ENCODE measurements at places on chromosomes 6 and 20. TPM values are rescaled to one million over a fixed set of nuclear protein-coding genes. Genes with fewer than 3 reads are reported as not detected.

The CD24 gene
- total RNA-seq: 1.4 TPM

The DACT2 gene
- total RNA-seq: not detected

The KPNA5 gene
- total RNA-seq: 3.4 TPM

The RSPH9 gene
- total RNA-seq: not detected

The LRRC1 gene
- total RNA-seq: 5.6 TPM

The PRDM13 gene
- not detected for total RNA-seq

DNA sequence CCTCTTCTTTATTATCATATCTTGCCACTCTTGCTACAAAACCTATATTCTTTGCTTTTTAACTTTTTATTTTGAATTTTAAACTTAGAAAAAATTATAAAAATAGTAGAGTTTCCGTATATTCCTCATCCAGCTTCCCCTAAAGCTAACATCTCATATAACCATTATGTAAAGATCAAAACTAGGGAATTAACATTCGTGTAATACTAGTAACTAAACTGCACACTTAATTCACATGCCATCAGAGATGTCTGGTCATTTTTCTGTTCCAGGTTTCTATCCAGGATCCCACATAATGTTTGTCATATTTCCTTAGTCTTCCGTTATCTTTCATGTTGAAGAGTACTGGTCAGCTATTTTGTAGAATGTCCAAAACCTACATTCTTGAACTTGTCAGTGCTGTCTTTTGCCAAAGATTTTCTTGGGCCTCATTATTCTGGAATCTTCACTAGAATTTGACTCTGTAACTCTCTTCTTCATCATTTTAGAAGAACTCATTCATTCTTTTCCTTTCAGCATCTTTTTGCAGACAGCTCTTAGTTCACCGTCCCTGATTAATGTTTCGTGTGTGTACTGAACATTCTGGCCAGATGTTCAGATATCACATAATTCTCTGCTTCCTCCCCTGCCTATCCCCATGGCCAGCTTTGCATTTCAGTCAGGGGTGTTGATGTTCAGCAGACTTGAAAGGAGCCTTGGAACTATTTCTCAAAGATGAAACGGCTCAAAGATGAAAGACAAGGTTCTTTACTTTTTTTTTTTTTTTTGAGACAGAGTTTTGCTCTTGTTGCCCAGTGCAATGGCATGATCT lies 9.4 kb downstream of the CTNNBL1 start:
- no peak overlapping the region for H3K27ac ChIP-seq
- H3K4me1 ChIP-seq: 0 out of 2 replicates have a peak, but pooled peaks cover 6% of the 10 kb centered on the region
- DNase-seq: peak; percentile 31
- no peaks in the 10 kb centered on the region for H3K36me3 ChIP-seq
- no peaks in the 10 kb centered on the region for H3K27me3 ChIP-seq

DNA sequence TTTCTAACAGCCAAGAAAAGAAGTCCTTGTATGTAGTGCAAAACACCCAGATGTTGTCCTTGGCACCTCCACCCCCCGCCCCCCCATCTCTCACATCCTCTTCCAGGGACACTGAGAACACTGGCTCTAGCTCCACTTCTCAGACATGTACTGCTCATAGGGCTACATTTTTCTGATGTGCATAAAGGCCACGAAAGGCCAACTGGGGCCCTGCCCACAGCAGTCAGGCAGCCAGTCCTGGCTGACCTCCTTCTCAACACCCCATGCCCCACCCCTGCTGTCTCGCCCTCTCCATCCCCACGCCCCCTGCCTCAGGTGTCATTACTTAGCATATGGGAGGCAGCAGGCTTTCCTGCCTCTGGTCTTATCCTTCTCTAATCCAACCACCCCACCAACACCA lies 11.3 kb downstream of the GABRR1 start:
- no peaks in the 10 kb centered on the region for H3K4me1 ChIP-seq
- H3K4me3 ChIP-seq: no peak overlapping the region
- DNase-seq: no peak
- H3K27me3 ChIP-seq: 0 out of 2 replicates have a peak, but pooled peaks cover 5% of the 10 kb centered on the region
- H3K36me3 ChIP-seq: no peaks in the 10 kb centered on the region
- H3K27ac ChIP-seq: no peak overlapping the region

DNA sequence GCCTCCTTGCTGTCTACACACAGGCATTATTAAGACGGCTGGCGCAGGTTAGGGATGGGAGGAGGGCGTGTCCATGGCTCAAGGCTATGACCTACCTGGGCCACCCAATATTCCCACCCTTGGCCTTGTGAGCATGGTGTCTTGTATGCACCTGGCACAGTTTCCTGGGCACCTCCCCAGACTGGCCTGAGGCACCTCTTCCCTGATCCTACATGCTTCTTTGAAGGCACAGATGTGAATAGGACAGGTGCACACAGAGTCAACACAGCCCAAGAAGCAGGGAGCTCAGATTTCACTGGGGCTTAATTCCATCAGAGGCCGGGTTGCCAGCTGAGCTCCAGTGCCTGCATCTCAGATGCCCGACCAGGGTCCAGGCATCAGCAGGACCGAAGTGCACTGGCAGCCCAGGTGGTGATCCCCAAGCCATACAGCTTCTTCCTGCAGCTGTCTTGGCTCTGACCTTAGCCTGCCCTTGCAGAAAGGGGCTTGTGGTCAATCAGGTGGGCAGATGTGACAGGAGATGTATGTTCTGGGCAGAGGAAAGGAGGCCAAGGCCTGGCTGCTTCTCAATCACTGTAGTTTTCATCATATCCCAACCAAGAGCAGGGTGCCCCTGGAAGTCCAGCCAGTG lies 287.7 kb downstream of the CLIC5 start:
- DNase-seq: no peak
- no peak overlapping the region for H3K4me3 ChIP-seq
- no peaks in the 10 kb centered on the region for H3K36me3 ChIP-seq
- peaks cover 3% of the 10 kb centered on the region for H3K4me1 ChIP-seq
- no peaks in the 10 kb centered on the region for H3K27me3 ChIP-seq

DNA sequence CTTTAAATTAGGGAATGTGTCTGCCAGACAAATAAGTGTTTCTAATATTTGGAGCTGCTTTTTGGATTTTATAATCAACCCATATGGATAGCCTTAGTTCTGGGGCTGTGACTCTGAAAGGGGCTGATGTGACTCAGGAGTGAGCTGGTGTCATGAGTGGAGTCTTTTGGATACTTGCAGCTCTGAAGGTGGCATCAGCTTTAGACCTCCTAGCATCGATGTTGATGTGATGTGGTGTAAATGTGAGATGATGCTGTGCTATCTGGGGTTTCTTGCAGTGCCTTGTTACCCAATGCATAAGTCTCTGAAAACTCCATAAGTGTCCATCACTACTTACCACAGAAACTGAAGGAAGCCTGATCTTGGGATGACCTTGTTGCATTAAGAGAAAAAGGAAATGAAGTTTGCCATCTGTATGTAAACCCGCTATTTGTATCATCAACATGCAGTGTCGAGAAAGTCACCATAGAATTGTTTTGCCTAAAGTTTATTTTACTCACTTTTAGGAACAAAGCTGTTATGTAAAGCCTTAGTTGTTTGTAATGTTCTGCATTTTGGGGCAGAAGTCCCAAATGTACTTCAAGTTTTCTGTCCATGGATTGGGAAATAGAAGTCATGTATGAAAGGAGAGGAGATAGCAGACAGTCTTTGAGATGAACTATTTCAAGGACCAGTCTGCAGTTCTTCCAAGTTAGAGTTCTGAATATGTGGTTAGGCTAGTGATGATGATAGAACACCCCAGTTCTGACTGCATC lies 8.0 kb downstream of the FOXO3 start:
- no peak overlapping the region for H3K4me3 ChIP-seq
- peaks cover 33% of the 10 kb centered on the region for H3K4me1 ChIP-seq
- DNase-seq: no peak
- peaks cover 18% of the 10 kb centered on the region for H3K36me3 ChIP-seq

- no peak overlapping the region for H3K27ac ChIP-seq
- H3K4me1 ChIP-seq: no peaks in the 10 kb centered on the region
- no peaks in the 10 kb centered on the region for H3K36me3 ChIP-seq
Observed at GRCh38 chr20:59405226-59406200, 105.1 kb downstream of the EDN3 start.

DNA sequence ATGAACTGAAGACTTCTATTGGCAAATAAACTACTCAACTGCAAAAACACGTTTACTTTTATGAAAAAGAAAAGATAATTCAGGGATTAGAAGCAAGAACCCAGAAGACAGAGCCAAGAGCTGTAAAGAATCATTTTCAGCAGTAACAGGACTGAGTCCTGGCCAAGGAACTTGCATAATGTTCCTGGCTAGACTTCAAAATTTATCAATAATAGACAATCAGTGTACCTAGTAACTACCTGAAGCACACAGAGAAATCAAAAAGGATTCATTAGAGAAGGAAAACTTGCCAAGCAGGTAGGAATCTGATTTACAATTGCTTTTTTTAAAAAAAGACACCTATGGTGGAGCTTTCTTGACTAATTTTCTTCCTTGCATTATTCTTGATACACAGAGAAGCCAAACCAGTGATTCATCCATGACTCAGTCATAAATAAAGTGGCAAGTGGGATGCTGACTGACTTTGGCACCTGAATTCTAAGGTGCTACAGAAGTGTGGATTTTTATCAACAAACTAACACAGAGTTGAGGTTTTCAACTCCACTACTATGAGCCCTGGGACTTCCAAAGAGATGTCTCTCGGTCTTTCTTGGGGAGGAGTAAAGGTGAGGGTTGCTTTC lies 281.3 kb downstream of the BMP7 start:
- DNase-seq: peak; percentile 41
- no peaks in the 10 kb centered on the region for H3K4me1 ChIP-seq
- H3K36me3 ChIP-seq: no peaks in the 10 kb centered on the region

DNA sequence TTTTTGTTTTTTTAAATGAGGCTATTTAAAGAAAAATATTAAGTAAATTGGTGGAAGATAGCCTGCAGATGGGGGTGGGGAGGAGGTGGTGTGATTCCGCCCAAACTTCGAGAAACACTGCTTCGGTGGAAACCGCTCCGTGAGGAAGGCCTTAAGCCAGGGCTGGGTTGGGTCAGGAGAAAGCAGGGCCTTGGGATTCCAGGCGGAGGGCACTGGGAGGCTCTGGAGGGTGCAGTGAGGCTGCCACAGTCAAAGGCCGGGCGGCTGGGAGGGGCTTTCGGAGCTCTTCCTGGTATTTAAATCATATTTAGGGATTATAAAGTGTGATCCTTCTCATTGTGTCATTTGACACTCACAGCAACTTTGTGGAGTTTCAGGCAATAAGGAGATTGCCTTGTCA lies 22.2 kb upstream of the SCRT2 start:
- H3K36me3 ChIP-seq: no peaks in the 10 kb centered on the region
- H3K4me1 ChIP-seq: no peaks in the 10 kb centered on the region
- peaks cover 21% of the 10 kb centered on the region for H3K27me3 ChIP-seq
- DNase-seq: no peak
- H3K27ac ChIP-seq: no peak overlapping the region
- H3K4me3 ChIP-seq: no peak overlapping the region

GRCh38 chr20:63754008-63754407 lies 14.4 kb downstream of the SLC2A4RG start:
- H3K4me3 ChIP-seq: no peak overlapping the region
- no peak for DNase-seq
- H3K4me1 ChIP-seq: no peaks in the 10 kb centered on the region
- no peak overlapping the region for H3K27ac ChIP-seq
- H3K36me3 ChIP-seq: no peaks in the 10 kb centered on the region

- no peaks in the 10 kb centered on the region for H3K4me1 ChIP-seq
- H3K36me3 ChIP-seq: no peaks in the 10 kb centered on the region
- no peak overlapping the region for H3K27ac ChIP-seq
- H3K27me3 ChIP-seq: no peaks in the 10 kb centered on the region
Observed at GRCh38 chr6:142459271-142459670, 157.5 kb downstream of the ADGRG6 start.

GRCh38 chr6:6707143-6707542 lies 118.6 kb downstream of the LY86 start:
- H3K27ac ChIP-seq: no peak overlapping the region
- no peak for DNase-seq
- no peaks in the 10 kb centered on the region for H3K36me3 ChIP-seq
- H3K27me3 ChIP-seq: no peaks in the 10 kb centered on the region

DNA sequence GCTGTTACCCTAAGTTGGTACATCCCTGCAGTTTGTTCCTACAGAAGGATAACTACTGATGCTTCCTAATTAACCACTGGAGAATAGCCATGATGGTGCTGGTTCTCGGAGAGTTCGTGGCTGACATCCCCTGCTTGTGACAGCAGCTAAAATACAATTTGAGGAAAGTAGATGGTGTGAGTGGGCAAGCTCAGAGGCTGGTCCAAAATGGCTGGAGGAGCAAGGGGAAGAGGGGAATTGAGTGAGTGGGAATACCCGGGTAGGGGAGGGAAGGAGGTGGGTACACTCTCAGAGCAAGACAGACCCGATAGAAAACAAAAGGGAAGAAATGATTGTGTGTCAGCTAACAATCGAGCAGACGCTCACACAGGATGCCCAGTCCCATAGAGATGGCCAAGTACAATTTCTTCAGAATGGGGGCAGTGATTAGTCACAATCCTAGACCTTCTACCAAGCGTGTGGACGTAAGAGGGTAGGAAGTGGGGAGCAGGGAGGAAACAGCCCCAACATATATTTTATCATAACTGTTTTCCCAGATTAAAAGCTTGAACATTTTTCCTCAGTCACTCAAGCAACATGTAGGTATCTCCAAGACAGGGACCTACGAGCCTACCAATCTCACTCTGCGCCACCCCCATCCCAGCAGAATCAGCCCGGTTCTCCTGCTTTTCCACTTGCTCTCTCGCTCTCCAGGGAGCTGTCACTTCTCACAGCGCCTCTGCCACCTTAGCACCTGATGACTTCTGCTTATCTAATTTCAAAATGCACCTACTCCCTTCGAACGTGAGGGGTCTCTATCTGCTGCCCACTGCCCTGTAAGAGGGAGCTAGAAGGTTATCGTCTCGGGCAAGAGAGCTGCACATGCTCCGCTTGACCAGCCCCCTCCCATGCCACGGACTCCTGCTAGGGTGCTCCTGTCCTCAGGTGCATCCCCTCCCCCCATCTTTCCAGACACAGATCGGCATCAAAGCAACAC lies 26.2 kb downstream of the RIPOR2 start:
- H3K27me3 ChIP-seq: peaks cover 16% of the 10 kb centered on the region
- peak overlapping the region; percentile 9 for H3K27ac ChIP-seq

DNA sequence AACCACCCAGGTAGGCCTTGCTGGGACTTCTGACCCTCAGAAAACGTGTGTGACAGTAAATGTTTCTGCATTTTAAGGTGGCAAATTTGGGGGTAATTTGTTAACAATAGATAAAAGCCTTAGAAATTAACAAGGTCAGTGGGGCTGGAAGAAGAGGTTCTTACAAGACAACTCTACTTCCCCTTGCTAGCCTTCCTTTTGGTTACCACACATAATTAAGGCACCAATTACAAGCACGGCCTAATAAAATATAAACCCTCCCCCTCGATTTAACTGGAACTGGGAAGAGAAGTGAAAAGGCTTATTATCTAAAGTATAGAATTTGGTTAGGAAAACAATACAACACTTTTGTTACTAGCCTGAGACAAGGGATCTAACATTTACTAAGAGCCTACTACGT lies 38.8 kb downstream of the ELOVL5 start:
- peaks cover 51% of the 10 kb centered on the region for H3K4me1 ChIP-seq
- no peaks in the 10 kb centered on the region for H3K36me3 ChIP-seq
- no peak overlapping the region for H3K4me3 ChIP-seq

All from GM23248 (cell line).